ENCODE measurements at places on chromosomes 12 and 14.

- no peak for DNase-seq
Measured at GRCh38 chr14:54377501-54377900, 19.3 kb upstream of the CDKN3 start.

- DNase-seq = peak; percentile 53
Measured at GRCh38 chr14:20798318-20798717, 4.3 kb downstream of the RNASE1 start.

DNA sequence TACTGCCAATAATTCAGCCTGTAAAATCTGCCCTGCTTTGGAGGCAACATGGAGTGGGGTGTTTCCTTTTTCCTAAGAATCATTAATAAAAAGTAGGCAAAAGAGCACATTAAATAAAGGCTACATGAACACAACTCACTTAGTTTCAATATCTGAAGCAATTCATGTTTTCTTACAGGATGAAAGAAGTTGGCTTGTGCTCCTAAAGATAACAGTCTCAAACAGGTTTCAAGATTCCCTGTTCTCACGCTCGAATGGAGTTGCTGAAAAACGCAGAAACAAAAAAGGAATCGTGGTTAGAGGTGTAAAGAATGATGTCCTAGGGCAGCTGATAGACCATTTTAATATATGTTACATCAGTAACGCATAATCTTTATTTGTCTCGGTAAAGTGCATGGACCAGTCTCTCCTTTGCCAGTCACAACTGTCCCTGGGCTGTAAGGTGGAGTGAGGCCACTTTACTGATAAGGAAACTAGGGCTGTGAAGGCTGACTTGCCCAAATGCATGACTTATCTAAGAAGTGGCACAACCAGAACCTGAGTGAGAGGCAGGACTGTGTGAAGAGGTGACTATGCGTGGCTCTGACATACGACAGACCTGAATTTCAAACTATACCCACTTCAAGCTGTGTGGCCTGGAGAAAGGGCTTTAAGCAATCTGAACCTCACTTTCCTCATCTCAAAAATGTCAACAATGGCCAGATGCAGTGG, 12.6 kb downstream of the GIT2 start:
- no peak for DNase-seq

GRCh38 chr12:5003025-5003666, 40.5 kb upstream of the KCNA5 start:
- peak; percentile 81 for DNase-seq

- no peak for DNase-seq
Measured at GRCh38 chr14:24972844-24973243, 77.1 kb downstream of the STXBP6 start.

DNA sequence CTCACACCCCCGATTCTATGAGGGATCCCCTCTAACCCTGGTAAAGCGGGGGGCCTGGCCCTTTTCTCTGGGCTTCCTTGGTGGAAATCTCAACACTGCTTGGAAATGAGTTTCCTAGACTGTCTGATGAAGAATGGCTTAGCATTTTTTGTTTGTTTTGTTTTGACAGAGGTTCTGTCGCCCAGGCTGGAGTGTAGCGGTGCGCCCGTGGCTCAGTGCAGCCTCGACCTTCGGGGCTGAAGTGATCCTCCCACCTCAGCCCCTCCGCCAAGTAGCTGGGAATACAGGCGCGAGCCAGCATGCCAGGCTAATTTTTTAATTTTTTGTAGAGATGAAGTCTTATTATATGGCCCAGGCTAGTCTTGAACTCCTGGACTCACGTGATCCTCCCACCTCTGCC, 30.3 kb downstream of the TC2N start:
- DNase-seq = no peak

- no peak for DNase-seq
Measured at GRCh38 chr12:93484315-93484981, 17.1 kb downstream of the MRPL42 start.

- DNase-seq = no peak
Measured at GRCh38 chr14:72164420-72165228, 232.4 kb downstream of the RGS6 start.
